NCI-H187 treated with DMSO at 0.1 percent for 48 hours (cell line): ENCODE measurements at places on chromosomes 13 and 19.

DNA sequence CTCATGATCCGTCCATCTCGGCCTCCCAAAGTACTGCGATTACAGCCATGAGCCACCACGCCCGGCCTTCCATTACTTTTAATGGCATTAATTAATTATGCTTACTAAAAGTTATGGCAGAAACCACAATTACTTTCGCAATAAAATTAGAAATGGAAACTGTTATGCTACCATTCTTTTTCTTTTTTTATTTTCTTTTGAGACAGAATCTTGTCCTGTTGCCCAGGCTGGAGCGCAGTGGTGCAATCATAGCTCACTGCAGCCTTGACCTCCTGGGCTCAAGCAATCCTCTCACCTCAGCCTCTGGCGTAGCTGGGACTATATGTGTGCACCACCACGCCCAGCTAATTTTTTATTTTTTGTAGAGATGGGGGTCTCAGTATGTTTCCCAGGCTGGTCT, 4.6 kb upstream of the BST2 start:
- no peak for DNase-seq

DNA sequence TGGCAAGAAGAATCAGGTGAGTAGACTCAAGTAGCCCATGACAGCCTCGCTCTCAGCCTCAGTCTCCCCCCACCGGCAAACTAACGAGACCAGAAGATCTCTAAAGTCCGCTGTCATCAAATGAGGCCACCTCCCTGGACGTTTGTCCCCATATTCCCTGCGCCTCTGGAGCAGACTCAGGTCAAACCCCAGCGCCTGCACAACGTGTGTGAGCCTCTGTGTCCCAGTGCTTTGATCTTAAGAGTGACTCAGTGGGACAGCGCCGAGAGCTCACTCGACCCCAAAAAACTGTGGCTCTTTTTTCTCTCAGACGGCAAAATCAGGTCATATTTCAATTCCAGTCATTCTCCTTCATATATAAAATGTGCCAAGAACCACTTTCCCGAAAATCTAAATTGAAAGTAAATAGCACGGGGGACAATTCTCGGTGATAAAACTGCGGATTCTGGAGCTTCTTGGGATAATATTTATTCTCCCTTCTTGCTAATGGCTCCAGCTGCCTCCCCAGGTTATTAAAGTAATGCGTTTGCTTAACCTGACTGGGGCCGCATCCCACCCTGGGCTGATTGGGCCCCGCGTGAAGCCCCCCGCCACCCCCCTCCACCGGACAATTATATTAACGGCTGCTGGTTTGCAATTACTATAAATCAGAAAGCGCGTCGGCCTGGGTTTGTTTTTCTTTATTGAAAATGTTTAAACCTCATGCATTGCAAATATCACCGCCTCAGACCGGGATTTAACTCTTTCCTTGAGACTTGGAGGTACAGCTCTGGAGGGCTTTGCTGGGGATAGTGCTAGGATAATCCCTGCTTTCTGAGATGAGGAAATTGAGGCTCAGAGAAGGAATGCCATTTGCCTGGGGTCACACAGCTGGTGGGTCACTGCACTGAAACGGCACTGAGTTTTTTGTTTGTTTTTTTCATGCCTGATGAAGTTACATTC, 37.5 kb upstream of the ZNRF4 start:
- DNase-seq, result no peak

DNA sequence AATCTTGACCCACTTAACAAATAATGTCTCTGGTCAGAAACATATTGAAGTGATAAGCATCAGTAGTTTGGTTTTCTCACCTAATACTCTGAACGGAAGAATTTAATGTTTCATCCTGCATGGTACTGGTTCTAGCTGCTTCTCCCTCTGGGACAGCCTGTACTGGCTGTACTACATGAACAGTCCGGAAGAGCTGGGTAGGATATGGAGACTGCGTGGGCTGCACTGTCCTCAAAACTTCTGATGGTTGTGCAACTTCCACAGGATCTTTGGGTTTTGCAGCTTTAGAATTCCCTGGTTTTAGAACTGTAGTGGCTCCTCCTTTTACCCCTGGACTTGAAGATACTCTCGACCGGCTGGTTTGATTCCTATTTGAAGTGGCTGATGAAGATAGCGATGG, 78.3 kb downstream of the ELF1 start:
- no peak for DNase-seq

DNA sequence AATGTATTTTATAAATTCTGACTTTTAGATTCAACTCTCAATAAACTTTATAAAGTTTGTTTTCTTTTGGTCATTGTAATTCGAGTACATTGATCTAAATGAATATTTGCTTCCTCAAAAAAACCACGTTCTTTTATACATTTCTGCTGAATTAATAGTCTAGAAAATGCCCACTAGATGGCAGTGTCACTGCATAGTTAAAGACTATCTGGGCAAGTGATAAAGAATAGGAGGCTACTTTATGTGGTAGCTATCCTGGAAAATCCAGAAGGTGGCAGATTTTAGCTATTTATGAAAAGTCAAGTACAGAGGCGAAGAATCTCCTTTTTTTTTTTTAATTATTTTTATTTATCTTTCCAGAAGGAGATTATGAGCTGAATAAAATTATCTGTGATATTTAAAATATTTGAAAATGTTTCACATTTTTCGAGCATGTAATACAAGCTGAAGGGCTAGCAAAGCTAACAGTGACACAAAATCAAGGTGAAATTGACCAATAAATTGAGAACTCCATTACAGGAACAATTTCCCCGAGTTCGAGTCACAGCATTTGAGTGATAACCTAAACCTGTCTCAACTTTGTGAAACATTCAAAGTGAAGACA, 221.8 kb downstream of the OLFM4 start:
- DNase-seq, result peak; percentile 56

- DNase-seq, result no peak
Observed at GRCh38 chr19:49475995-49476880, 2.2 kb downstream of the FLT3LG start.
